Inflammatory macrophage treated with lipopolysaccharide for 4 hours (primary cell): ENCODE measurements at places on chromosomes 7 and 10.
A peak's percentile ranks its signal among the peaks of the same experiment; 100 is the strongest.

GRCh38 chr10:44938956-44939355, 20.6 kb upstream of the RASSF4 start:
- peak; percentile 74 for DNase-seq

GRCh38 chr10:46534828-46535524, 21.5 kb downstream of the GPRIN2 start:
- no peak for DNase-seq

- DNase-seq, result no peak
Observed at GRCh38 chr7:132882714-132883428, 199.0 kb downstream of the CHCHD3 start.

DNA sequence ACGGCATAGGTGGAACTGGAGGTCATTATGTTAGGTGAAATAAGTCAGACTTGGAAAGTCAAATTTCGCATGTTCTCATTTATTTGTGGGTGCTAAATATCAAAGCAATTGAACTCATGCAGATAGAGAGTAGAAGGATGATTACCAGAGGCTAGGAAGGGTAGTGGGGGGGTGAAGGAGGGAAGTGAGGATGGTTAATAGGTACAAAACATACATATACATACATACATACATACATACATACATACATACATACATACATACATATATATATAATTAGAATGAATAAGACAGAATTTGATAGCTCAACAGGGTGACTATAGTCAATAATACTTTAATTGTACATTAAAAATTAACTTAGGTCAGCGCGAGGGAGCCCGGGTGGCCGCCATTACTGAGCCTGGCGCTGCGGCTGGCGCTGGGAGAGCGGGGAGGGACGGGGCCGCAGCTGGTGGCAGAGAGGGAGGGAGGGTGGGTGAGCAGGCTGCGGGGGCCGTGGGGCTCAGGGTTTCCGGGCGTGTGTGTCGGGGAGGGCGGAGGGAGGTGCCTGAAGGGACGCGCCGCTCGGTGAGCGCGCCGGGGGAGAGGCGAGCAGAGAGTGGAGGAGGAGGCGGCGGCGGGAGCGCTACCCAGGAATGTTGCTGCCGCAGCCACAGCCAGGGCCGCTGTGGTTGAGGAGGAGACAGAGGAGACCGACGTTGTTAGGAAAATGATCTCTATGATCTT, 85.8 kb upstream of the EGFR start:
- DNase-seq, result no peak

DNA sequence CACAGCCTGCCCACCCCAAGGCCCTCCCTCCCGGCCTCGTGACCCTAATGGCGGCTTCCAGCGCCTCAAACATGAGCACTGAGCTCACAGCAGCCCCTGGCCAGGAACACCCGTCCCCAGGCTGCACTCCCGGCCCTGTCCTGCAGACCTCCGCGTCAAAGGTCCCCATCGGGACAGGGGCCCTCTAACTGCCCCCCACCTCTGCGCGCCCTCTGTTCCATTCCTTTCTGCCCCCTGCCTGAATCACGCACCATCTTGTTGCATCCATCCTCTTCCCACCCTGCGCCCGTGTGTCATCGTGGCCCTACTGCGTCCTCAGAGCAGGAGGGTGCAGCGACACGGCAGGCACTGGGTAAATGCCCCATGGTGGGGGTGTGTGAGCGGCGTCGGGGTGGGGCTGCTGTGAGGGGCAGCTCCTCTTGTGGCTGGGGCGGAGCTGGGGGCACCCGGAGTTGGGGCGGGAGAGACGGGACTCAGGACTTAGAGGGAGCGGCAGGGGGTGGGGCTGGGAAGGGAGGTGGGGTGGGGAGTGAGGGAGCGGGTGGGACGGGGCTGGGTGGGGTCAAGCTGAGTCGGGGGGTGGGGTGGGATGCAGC, 13.4 kb downstream of the SLC29A4 start:
- no peak for DNase-seq
